ENCODE measurements at places on chromosomes 5 and 9.

- no peaks in the 10 kb centered on the region for H3K4me1 ChIP-seq
- no peak overlapping the region for H3K4me3 ChIP-seq
- H3K36me3 ChIP-seq: no peaks in the 10 kb centered on the region
- H3K27ac ChIP-seq: no peak overlapping the region
- no peak for DNase-seq
These were observed 21.8 kb upstream of the SARDH start for GRCh38 chr9:133759946-133760345.

- DNase-seq: no peak
- no peaks in the 10 kb centered on the region for H3K36me3 ChIP-seq
- H3K4me1 ChIP-seq: peaks cover 19% of the 10 kb centered on the region
- H3K27me3 ChIP-seq: no peaks in the 10 kb centered on the region
- H3K4me3 ChIP-seq: no peak overlapping the region
- no peak overlapping the region for H3K27ac ChIP-seq
These were observed 39.7 kb downstream of the FABP6 start for GRCh38 chr5:160269017-160269416.

- H3K4me1 ChIP-seq: peaks cover 6% of the 10 kb centered on the region
- DNase-seq: no peak
- no peaks in the 10 kb centered on the region for H3K27me3 ChIP-seq
- no peak overlapping the region for H3K27ac ChIP-seq
These were observed 34.2 kb downstream of the EFNA5 start for GRCh38 chr5:107636555-107636954.

DNA sequence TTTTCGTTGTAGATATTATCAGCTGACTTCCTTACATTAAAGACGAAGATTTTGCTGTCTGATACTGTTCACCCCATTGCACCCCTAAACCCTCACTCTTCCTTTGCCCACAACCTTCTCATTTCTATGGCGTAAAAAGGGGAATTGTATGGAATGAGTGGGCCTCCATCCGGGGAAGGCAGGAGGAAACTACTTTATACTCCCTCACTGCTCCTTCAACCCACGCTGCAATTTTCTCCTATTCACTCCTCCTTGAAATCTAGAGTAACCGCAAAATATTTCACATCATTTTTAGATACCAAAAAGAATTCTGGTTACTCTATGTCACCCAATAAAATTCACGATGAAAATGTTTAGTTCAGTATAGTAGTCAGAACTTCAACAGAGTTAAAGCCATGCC, 330.8 kb downstream of the DIRAS2 start:
- no peaks in the 10 kb centered on the region for H3K4me1 ChIP-seq
- H3K27ac ChIP-seq: no peak overlapping the region
- no peak overlapping the region for H3K4me3 ChIP-seq
- H3K27me3 ChIP-seq: peaks cover 7% of the 10 kb centered on the region
- no peak for DNase-seq

GRCh38 chr5:128665747-128666355, 127.8 kb upstream of the FBN2 start:
- H3K4me3 ChIP-seq: no peak overlapping the region
- H3K27ac ChIP-seq: no peak overlapping the region
- H3K4me1 ChIP-seq: no peaks in the 10 kb centered on the region
- H3K27me3 ChIP-seq: no peaks in the 10 kb centered on the region

- no peaks in the 10 kb centered on the region for H3K4me1 ChIP-seq
- no peak overlapping the region for H3K4me3 ChIP-seq
- no peak for DNase-seq
- peaks cover 51% of the 10 kb centered on the region for H3K36me3 ChIP-seq
- no peak overlapping the region for H3K27ac ChIP-seq
These were observed 13.5 kb downstream of the STX17 start for GRCh38 chr9:99919930-99920329.

All from DND-41 (cell line).